Stimulated activated CD8-positive, alpha-beta memory T cell treated with anti-CD3 and anti-CD28 coated beads, Interleukin-15, amount 100 ng/mL, for 48 hours (primary cell): ENCODE measurements at places on chromosomes 4 and X.

- DNase-seq: no peak
Measured at GRCh38 chrX:649166-649565, 18.6 kb downstream of the SHOX start.

DNA sequence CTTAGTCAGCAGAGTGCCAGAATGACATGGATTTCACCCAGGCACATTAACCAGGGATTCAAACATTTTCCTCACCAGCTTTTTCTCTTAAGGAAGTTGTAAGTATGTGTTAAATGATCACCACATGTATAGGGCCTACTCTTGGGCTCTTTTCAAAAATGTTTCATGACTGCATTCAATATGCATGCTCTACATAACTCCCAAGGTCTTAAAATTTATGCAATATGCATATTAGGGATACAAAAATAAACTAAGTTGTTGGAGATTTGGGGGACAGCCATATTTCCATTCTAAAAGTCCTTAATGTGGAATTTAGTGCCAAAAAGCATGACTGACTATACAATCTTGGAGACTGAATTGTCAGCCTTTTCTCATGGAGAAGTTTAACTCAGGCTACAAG is 25.0 kb upstream of the TRPC5OS start:
- no peak for DNase-seq

DNA sequence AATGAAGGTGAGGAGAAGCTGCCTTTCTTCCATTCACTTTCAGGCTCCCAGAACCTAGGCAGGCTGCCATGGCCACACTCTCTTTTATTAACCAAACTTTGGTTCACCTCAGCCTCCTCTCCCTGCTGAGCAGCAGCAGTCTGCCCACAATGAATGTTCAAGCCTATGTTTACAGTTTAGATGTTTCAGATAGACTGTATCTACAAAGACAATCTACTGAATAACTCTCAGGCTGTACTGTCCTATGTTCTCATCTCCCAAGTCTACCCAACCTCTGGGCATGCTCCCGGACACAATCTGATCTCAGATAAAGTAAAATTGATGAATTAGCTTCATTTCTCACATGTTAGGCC is 59.2 kb upstream of the TMEM164 start:
- no peak for DNase-seq

DNA sequence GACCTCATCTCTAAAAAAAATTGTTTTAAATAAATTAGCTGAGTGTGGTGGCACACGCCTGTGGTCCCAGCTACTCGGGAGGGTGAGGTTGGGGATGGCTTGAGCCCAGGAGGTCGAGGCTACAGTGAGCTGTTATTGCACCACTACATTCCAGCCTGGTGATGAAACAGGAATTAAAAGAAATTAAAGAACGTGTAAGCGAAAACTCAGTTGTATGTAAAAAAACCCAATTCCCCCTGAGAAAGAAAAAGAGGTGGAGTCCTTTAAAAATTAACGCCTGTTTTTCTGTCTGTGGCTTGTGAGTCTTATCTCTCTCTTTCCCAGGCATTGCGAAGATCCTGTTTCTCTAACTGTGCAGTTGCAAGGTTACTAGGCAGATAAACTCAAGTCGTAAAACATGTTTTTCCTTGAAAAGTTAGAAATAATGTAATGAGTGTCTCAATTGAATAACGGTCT is 22.1 kb downstream of the EPGN start:
- no peak for DNase-seq

DNA sequence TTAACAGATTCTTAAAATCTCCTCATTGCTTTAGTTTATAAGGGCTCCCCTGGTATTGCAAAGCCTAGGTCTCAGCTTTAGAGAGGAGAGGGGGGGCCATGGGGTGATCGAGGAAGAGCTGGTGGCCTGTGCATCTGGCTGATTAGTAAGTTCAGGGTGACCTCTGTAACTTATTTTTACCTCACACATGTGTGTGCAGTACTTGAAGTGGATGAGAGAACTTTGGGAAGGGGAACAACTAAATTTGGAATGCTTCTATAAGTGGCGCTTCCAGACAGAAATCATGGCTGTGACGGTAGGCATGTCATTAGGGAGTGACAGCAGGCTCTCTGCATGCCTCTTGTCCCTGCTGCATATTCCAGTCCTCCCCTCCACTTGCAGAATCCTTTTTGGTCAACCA is 41.9 kb downstream of the FRAS1 start:
- no peak for DNase-seq

- DNase-seq: no peak
Measured at GRCh38 chrX:152989292-152989658, 4.6 kb downstream of the PNMA5 start.

DNA sequence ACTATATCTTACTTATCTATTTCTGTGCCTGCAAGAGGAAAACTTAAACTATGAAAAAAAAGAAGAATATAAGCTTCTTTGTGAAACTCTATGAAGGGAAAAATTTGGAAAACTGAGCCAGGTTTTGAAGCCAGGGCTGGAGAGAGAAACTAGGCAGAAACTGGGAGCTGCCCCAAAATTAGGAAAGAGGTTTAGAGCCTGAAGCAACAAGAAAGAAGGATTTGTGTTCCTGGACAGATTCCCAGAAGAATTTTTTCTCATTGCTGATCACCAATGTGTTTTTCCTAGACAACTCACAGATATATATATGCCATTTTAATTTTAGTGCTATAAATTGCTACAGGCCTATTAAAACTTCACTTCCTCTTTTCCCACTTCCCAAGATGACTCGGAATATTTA is 245.0 kb upstream of the GEMIN8 start:
- DNase-seq: no peak

DNA sequence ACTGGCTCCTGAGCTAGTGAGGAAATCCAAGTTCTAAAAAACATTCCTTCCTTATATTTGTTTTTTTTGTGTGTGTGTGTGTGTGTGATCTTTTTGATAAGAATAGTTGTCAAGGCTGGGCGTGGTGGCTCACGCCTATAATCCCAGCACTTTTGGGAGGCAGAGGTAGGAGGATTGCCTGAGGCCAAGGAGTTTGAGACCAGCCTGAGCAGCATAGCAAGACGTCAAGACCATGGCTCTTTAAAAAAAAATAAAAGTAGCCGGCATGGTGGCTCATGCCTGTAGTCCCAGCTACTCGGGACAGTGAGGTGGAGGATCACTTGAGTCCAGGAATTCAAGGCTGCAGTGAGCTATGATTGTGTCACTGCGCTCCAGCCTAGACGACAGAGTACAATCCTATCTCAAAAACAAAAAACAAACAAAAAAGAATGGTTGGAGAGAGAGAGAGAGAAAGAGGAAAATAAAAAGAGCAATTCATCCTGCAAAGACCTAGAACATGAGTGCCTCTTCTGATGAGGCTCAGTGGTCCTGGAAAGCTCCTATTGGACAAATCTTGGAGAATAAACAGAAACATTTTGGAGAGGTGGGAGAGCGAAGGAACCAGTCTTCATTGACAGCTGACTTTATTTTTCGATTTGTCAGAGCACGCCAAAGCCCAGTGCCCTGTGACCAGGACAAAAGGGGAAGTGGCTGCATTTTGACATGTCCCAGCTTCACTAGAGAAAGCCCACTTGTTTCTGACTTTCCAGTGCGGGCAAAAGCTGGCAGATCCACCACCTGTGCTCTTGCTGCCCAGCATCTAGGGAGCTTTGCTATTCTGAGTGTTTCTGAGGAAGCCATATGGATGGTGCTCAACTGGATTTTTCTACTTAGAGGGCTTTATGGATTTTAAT is 244.7 kb downstream of the PALLD start:
- no peak for DNase-seq

GRCh38 chr4:98659741-98660462 is 1.5 kb upstream of the TSPAN5 start:
- no peak for DNase-seq

DNA sequence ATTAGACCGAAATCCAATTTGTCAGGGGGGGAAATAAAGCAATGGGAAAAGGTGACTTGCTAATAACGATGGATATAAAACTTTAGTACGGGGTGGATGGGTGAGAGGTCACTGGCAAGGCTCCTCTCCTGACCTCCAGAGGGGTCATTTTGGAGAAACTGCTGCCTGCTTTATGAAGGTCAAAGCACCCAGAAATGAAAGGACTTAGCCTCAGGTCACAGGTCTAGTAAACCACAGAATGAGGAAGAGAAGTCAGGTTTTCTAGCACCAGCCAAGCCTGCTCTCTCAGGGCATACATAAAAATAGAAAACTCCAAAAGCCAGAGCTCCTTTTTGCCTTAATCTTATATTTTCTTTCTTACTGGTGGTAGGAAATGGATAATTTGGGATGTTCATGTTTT is 134.2 kb downstream of the SHROOM3 start:
- no peak for DNase-seq

- DNase-seq: no peak
Measured at GRCh38 chr4:168021666-168022065, 70.7 kb upstream of the ANXA10 start.

- DNase-seq: no peak
Measured at GRCh38 chrX:137432609-137433008, 133.3 kb upstream of the ZIC3 start.

- DNase-seq: no peak
Measured at GRCh38 chr4:67638136-67638535, 62.8 kb downstream of the UBA6 start.

- DNase-seq: no peak
Measured at GRCh38 chr4:169634975-169635374, 14.6 kb downstream of the CLCN3 start.

DNA sequence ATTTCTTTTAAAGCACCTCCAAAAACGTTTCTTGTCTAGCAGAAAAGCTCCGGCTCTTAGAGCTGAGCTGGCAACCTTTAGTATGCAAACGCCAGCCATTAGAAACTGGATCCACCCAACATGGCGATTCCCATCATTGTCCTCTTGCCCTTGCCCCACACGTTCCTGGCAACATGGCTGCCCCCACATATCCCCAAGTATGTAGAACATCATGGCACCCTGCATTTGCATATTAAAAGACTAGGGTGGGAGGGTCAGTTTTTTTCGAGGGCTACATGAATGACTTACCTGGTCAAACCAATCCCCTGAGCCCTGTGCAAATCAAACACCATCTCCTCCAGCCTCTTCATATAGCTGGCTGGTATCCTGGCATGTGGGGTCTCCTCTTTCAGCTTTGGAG is 82.2 kb upstream of the HELT start:
- DNase-seq: no peak

- DNase-seq: no peak
Measured at GRCh38 chr4:84498203-84498934, 723 bp downstream of the NKX6-1 start.

- DNase-seq: no peak
Measured at GRCh38 chr4:53014881-53015280, 152.8 kb downstream of the RASL11B start.

DNA sequence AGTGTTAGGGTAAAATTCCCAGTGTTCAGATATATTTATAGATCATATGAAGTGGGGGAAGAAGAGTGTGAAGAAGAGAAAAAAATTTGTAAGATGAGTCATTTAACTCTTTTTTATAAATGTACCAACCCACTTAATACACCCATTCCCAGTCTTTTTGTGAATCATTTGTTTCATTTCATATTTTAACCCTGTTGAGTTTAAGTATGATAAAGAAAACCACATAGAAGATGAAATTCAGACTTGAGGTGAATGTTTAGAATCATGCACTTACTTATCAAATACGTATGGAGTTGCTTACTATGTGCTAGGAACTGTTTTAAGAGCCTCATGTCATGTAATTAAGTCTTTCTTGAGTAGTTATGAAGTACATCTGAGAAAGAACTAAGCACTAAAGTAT is 56.6 kb upstream of the DAPP1 start:
- no peak for DNase-seq

- DNase-seq: no peak
Measured at GRCh38 chr4:186596850-186597390, 41.6 kb upstream of the MTNR1A start.

GRCh38 chr4:76589872-76590797 is 155.1 kb downstream of the SHROOM3 start:
- DNase-seq: no peak

DNA sequence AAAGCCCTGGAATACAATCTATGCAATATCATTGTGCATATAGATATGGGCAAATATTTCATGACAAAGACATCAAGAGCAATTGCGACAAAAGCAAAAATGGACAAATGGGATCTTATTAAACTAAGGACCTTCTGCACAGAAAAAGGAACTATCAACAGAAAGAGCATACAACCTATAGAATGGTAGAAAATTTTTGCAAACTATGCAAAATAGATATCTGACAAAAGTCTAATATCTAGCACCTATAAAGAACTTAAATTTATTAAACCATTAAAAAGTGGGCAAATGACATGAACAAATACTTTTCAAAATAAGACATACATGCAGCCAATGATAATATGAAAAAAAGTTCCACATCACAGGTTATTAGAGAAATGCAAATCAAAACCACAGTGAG is 312.9 kb downstream of the GLUD2 start:
- DNase-seq: no peak

DNA sequence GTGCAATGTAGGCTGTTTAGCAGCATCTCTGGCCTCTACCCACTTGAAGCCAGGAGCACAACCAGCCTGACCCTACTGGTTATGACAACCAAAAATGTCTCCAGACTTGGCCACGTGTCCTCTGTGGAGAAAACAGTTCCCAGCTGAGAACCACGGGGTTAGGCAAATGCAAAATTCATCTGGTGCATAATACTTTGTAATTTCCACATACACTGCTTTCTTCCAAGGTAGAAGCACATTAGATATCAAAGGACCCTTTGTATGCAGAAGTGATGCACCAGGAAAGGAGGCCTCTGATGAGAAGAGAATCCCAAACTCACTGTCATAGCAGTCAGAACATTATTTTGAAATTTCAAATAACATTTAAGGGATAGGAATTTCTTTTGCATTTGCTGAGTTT is 26.3 kb downstream of the MFAP3L start:
- no peak for DNase-seq

DNA sequence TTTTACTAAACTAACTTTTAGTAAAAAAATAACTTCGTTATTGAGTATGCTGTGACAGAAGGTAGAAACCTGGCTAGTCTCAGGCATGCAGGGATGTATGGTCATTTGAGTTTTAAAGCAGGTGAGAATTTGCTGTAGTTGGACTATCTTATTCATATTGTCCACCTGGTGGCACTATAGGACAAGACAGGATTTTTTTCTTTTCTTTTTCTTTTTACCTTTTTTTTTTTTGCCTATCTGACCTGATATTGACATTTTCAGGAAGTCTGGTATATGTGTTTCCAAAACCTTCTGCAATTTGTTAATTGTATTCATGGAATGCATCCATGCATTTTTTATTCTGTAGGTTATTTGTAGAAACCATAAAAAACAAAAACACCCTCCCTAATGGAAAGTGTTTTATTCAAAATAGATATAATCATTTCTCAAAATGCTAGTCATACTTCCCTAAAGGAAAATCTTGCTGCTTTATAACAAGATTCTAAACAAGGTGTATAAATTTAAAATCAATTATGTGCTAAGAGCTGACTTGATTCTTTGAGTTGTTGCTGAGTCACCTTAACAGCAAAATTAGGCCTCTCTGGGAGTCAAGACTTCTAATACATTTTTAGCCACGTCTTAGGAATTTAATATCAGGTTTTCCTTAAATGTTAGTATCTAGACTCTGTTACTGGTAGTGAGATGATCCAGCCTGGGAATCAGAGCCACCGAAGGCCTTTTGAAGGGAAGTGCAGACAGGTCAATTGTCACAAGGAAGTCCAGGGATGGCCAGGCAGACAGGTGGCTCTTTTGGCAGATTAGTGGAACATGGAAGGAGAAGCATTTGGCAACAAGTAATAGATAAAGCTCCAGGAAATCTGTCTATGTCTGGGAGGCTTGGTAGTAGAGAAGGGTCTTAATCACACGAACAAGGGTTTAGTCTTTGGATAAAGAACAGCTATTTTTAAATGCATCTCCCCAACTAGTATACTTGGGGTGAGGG is 201.3 kb upstream of the GNPDA2 start:
- no peak for DNase-seq

GRCh38 chrX:132505116-132505515 is 16.3 kb upstream of the MBNL3 start:
- DNase-seq: no peak

- DNase-seq: no peak
Measured at GRCh38 chr4:70666369-70666768, at the start of gene JCHAIN. TSS of gene JCHAIN (minus strand) at chr4:70666508. CDS start at chr4:70666490, 18 bp downstream.
